Inflammatory macrophage (primary cell): ENCODE measurements at places on chromosomes 2 and 18.

DNA sequence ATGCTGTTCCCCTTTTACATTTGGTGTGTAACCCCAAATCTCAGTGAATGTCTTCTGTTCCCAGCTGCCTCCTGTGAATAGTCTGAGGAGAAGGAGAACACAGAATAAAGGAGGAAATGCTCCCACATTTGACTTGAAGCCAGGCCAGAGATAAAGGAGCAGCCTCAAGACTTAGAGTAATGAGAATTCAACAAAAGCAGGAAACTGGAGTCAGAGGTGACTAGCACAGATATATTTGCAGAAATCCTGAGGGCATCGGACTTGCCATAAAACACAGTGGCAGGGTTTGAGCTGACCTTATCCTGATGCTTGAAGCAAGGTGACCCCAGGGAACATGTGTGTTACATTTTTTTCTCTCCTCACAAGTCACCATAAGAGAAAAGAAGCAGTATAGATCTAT, 291.4 kb upstream of the RND3 start:
- no peak for DNase-seq

- DNase-seq, result no peak
These were observed 188.7 kb upstream of the TWIST2 start for GRCh38 chr2:238659231-238659630.

DNA sequence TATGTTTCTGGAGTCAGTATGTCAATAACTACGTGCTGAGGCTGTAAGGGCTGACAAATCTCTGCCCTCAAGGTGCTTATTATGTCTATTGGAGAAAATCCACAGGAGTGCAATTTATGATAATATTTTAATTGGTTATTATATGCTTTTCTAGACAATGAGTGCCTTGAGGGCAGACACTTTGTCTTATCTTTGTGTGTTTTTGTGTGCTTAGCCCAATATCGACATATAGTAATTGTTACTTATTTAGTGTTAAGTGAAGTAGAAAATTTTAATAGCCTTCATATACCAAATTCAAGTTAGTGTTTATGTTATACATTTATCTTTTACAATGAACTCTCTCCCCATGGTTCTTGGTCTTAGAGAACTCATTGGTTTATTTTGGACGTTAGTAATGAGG, 118.9 kb downstream of the WDR7 start:
- DNase-seq, result no peak

DNA sequence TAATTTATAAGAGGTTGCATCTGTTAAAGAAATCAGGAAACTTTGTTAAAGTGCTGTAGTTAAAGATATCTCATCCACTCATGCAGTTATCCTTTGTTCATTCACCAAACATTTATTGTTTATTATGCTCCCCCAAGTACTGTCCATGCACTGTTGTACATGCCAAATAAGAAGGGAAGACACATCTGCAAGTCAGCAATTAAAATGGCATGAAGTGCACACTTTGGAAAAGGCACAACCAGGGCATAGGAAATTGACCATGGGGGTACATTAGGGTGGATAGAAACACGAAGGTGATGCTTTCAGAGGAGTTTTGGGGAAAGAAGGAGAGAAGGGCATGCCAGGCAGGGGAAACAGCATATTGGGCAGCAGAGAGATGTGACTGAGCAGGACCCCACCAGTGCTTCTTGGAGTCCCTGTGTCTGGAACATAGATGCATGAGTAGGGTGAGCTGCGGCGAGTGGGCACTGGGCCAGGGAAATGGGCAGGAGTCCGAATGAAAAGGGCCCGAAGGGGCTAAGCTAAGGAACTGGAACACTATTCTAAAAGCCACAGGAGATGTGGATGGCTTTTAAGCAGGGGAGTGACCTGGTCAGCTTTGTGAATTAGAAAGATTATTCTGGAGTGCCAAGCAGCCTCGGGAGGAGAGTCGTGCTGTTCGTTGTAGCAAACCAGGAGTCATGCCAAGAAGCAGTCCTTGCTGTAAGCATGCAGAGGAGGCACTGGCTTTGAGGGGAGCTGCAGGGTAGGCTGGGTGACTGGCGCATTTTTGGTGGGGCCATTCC, 316.3 kb downstream of the AGPS start:
- no peak for DNase-seq
